ENCODE measurements at places on chromosomes 2 and 18. TPM values are rescaled to one million over a fixed set of nuclear protein-coding genes. Genes with fewer than 3 reads are reported as not detected.

GRCh38 chr2:42102024-42102590, 54.3 kb downstream of the PKDCC start:
- DNase-seq = peak; percentile 64

- no peak for DNase-seq
These were observed 663.9 kb upstream of the LRRTM1 start for GRCh38 chr2:80968450-80968849.

DNA sequence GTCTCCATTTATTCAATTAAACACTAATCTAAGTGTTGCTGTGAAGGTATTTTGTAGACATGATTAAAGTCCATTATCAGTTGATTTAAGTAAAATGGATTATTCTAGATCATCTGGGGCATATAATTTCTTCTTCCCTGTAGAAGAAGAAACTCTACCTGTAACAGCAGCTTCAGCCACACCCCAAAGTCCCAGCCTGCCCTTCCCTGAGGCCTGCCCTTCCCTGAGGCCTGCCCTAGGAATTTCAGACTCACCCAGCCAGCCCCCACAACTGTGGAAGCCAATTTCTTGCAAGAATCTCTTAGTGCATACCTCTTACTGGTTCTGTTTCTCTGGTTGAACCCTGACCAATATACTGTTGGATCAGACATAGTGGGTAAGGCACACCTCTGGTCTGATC, 13.4 kb upstream of the LAPTM4A start:
- DNase-seq = no peak

GRCh38 chr2:239826376-239826775, 198.8 kb downstream of the NDUFA10 start:
- no peak for DNase-seq

- DNase-seq = peak; percentile 33
These were observed 143.1 kb downstream of the KCTD1 start for GRCh38 chr18:26405190-26405801.

DNA sequence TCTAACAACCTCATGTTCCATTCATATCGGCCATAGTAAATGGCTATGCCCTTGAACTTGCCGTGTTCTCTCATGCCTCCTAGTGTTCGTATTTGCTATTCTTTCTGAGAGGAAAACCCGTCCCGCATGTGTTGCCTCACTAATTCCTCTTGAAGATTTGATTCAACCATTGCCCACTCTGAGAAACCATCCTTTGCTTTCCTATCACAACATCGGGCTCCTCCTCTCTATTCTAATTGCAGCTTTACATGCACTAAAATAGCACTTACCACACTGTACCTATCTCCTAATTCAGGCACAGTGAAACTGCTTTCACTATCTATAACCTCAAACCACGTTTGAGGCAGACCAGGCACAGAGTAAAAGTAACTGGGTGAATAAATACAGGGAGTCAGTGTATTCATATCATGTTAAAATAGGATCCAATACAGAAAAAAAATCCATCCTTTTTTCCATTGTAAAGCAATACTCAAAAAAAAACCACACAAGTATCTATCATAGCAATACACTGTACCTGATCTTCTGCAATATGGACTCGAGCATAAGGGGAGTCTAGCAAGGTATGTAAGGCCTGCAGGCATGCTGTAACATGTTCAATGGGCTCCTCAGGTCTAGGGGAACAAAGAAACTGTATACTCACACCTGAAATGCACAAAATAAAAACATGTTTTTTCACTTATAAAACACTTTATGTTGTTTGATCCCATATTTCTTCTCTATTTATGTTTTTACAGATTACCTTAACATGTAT, 39.0 kb upstream of the STRN start:
- no peak for DNase-seq

DNA sequence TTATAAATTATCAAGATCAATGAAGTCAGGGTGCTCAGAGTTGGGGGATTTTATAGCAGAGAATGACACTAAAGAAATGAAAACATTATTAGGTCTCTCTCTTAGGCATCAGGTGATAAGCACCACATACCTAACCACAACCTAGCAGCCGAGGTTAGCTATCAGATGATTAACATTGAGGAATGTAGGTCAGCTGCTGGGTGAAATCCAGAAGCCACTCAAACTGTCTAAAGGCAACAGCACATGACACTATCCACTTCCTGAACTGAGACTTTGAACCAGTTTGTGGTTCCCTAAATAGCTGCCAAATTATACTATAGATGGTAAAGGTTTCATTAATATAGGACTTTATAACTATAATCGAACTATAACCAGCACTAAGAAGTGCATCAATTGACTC, 4.7 kb downstream of the EPG5 start:
- no peak for DNase-seq

DNA sequence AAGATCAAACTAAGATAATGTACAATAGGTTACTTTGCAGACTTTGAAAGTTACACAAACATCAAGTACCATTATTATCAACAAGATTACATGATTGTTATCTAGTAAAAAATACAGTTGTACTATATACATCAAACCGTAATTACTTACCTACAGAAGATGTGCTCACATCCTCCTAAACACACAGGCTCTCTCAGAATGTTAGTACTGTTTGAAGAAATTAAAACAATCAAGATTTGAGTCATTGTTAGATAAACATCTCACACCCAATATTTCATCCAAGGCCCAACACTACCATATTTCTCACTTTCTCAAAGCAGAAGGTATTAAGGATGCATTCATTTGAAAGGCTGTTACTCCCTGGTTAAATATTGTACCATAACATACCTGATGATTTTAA, 12.6 kb downstream of the BARD1 start:
- DNase-seq = no peak

DNA sequence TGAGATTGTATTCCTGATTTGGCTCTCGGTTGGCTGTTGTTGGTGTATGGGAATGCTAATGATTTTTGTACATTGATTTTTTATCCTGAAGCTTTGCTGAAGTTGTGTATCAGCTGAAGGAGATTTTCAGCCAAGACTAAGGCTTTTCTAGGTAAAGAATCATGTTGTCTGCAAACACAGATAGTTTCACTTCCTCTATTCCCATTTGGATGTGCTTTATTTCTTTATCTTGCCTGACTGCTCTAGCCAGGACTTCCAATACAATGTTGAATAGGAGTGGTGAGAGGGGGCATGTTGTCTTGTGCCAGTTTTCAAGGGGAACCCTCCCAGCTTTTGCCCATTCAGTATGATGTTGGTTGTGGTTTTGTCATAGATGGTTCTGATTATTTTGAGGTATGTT, 90.4 kb downstream of the CYP26B1 start:
- DNase-seq = no peak

- DNase-seq = no peak
These were observed 58.8 kb downstream of the C2orf74 start for GRCh38 chr2:61220768-61221167.

DNA sequence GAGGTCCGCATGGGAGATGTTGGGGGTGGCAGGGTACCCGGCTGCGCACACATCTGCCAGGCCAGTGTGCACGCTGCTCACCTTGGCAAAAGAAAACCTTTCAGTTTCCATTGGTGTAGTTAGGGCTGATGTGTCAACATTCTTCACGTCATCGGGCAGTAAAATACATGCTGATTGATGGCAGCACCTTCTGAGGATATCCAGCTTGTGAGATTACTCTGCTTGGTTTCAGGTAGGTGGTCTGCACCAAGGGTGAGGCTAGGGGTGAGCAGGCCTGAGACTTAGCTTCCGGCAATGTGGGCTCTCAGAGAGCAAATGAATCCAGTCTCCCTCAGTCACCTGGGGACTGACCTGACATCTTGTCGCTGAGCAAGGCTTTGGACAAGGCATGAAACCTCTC, 19.3 kb upstream of the ACKR3 start:
- DNase-seq = no peak

DNA sequence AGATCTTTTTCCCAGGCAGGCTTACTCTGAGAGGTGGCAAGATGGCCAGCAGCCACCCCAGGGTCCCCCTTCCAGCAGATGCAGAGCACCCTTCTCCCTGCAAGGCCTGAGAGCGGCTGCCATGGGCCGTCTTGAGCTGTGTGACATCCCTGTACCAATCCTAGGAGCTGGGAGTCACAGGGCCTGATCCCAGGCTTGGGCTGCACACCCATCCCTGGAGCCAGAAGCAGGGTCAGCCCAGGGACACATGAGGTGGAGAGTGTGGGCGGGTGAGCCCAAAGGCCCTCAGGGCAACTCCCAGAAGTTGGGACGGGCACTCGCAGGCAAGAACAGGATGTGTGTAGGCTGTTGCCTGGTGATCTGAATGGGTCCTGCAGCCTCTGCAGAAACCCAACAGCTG, 40.5 kb downstream of the CROCC2 start:
- no peak for DNase-seq

DNA sequence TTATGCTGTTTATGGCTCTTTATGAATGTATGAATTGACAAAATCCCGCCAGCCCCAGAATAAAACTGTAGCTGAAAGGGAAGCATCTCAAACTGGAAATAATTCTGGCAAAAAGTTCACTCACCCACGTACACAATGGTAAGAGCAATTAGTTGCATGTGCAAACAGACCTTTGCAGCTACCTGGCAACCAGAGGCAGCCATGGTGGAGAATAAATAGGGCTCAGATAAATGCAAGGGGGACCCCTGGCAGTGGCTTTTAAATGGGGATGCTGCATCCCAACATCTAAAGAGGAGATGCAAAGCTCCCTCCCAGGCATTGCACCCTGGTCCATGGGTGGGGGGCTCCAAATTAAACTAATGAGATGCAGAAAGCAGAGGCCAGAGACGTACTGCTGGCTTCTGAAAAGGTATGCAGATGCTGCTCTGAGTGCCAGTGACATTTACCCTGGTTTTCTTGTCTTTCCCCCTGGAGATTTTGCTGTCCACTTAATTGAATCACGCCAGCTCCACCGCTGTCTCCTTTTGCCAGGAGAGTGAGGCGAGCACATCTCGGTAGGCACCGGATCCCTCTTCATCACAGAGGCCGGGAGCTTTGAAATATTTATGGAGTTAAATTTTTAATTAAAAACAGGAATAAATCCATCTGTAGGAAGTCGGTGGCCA, 126.6 kb upstream of the NRP2 start:
- no peak for DNase-seq

- DNase-seq = no peak
These were observed 731.0 kb upstream of the LRATD1 start for GRCh38 chr2:13901526-13901925.

DNA sequence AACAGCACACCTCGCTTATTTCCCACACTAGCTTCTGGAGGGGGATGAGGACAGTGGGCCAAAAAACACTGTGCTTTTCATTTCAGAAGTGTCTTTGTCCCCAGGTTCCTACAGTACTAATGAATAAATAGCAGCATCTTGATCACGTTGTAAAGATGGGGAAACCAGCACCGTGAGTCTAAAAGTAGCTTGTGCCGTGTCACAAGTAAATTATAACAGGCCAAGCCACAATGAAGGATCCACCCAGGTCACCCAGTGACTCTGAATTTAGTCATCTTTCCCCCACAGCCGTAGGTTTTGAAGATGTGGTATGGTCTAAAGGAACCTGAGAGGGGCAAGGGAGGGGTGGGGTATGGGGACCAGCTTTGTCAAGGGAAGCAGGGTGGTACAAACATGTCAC, 8.8 kb downstream of the FZD7 start:
- DNase-seq = no peak

DNA sequence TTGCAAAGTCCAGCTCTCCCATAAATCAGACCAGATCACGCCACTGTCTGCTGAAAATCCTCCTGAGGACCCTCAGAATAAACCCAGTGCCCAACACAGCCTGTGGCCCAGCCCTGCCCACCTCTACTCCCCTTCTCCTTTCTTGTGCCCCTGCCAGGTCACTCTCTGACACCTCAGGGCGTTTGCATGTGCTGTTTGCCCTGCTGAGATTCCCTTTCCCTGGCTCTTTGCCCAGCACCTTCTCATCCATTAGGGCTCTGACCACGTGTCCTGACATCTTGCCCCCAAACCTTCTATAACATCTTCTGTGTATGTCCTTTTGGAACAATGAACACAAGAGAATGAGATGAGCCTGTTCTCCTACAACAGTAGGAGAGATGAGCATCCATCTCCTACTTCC, 18.5 kb upstream of the NMUR1 start:
- DNase-seq = no peak

DNA sequence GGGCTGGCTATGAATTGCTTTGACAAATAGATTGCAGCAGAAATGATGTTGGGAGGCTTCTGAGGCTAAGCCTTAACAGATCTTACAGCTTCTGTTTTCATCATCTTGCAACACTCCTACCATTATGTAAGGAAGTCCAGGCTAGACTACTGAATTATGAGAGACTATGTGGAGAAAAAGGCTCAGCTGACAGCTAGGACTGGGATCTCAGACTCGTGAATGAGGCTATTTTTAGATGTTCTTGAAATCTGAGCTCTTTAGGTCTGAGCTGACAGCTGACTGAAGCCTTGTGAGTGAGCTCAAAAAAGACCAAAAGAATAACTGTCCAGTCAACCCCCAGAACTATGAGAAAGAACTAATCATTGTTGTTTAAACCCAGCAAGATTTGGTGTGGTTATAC, 70.3 kb downstream of the VWC2L start:
- no peak for DNase-seq

DNA sequence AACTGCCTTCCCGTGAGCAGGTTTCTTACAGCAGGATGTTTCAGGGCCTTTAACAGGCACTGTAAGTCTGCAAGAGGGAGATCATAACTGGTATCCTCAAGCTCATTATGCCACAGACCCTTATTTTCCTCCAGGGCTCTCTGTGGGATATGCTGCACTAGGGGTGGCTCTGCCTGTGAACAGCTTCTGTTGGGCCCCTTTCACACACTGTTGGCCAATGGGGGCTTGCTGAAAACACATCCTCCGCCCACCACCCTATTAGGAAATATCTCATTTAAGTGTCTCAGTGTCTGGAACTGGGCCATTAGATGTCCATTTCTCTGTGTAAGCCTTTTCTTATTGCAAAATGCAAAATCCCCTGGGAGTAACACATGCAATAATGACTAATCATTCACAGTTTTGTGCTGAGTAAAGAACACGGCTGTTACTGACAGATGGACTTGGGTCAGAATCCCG, 414.3 kb upstream of the HS6ST1 start:
- no peak for DNase-seq

DNA sequence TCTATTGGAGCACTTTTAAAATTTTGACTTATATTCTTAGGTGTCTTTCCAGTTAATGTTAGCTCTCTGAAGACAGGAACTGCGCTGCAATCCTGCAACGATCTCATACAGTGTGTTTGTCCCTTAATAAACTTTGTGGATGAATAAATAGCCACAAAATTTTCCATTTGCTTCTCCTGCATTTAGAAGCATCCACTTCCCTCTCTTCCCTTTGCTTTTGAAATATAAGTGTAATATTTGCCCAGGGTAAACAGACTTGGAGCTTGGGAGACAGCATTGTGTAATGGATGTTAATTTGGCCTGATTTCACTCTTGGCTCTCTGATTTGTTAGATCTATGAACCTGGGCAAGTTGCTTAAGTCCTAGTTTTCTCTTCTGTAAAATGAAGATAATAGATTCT, 58.2 kb upstream of the CD28 start:
- no peak for DNase-seq

GRCh38 chr2:73870084-73870483, 22.7 kb upstream of the ACTG2 start:
- DNase-seq = peak; percentile 57

- DNase-seq = no peak
These were observed 524.1 kb upstream of the CNTNAP5 start for GRCh38 chr2:123500988-123501387.

The PSMA8 gene
- not detected for total RNA-seq

The CRYBA2 gene
- not detected for total RNA-seq

The SPP2 gene
- total RNA-seq = not detected

The TRAPPC8 gene
- 34.6 TPM for total RNA-seq

The FLACC1 gene
- total RNA-seq = 11.8 TPM

The CMPK2 gene
- total RNA-seq = 3.2 TPM

The KRTCAP3 gene
- 0.63 TPM for total RNA-seq

The RIT2 gene
- not detected for total RNA-seq

The MREG gene
- total RNA-seq = 0.22 TPM

The ITM2C gene
- 25.5 TPM for total RNA-seq

The SMAD7 gene
- total RNA-seq = 19.3 TPM

The LGALSL gene
- total RNA-seq = 8.1 TPM

Data from left ventricle myocardium inferior (tissue), 1 donor.